ENCODE measurements at places on chromosomes 6 and 20.

- H3K4me3 ChIP-seq = no peak overlapping the region
- no peak for DNase-seq
- H3K36me3 ChIP-seq = no peaks in the 10 kb centered on the region
- no peak overlapping the region for H3K27ac ChIP-seq
Observed at GRCh38 chr6:52160472-52161104, 25.6 kb upstream of the IL17A start.

GRCh38 chr6:2866171-2866846 is 24.6 kb upstream of the SERPINB1 start:
- peak; percentile 36 for DNase-seq
- no peaks in the 10 kb centered on the region for H3K36me3 ChIP-seq
- peak overlapping the region; percentile 65 for H3K27ac ChIP-seq
- peaks cover 12% of the 10 kb centered on the region for H3K4me1 ChIP-seq
- H3K4me3 ChIP-seq = no peak overlapping the region

DNA sequence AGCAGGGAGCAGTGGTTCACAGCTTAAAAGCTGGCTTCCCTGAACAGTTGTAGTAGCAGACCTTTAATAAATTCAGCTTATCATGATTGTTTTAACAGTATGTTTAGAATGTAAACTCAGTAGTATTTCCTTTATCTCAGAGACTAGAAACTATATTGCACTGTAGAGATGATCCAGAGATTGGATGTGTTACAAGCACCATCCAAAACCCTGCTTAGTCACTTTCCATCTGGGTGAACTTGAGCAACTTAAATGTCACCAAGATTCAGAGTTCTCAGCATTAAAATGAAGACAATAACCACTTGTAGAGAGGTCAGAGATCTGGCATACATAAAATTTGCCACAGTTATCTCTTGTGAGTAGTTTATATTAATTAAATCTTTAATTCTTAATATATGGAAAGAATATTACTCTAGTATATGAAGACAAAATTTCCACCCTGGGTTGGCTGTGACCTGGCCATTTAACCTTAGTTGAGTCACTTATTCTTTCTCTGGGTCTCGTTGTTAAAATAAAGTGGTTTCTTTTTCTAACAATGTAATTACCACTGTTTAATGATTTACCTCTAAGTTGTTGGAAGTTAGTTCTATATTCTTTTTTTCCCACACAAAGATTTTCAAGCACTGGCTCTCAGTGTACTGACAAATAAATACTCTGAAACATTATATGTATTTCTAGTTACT is 239.2 kb upstream of the FKBP1C start:
- no peak overlapping the region for H3K4me3 ChIP-seq
- H3K4me1 ChIP-seq = no peaks in the 10 kb centered on the region
- H3K36me3 ChIP-seq = no peaks in the 10 kb centered on the region
- H3K27me3 ChIP-seq = no peaks in the 10 kb centered on the region
- no peak for DNase-seq
- no peak overlapping the region for H3K27ac ChIP-seq

GRCh38 chr6:142872376-142872775 is 72.6 kb downstream of the HIVEP2 start:
- H3K4me3 ChIP-seq = no peak overlapping the region
- DNase-seq = no peak
- H3K27me3 ChIP-seq = no peaks in the 10 kb centered on the region
- peaks cover 36% of the 10 kb centered on the region for H3K4me1 ChIP-seq
- H3K36me3 ChIP-seq = no peaks in the 10 kb centered on the region

DNA sequence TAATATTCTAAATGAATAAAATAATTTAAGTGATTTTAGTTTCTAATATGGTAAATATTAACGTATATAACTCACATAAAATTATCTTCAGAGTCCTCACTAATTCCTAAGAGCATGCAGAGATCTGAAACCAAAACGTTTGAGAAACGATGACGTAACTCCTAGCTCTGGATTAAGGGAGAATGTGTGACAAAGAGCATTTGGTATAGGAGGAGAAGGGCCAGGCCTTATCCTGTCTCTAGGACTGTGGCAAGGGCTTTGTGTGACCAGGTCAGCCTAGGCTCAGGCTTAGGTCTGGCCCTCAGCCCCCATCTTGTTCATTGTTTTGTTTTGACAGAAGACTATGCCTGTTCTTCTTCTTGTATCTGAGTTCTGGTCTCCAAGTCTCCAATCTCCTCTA is 19.2 kb upstream of the POLR1H start:
- no peaks in the 10 kb centered on the region for H3K4me1 ChIP-seq
- no peaks in the 10 kb centered on the region for H3K27me3 ChIP-seq
- no peak overlapping the region for H3K27ac ChIP-seq
- no peak overlapping the region for H3K4me3 ChIP-seq

DNA sequence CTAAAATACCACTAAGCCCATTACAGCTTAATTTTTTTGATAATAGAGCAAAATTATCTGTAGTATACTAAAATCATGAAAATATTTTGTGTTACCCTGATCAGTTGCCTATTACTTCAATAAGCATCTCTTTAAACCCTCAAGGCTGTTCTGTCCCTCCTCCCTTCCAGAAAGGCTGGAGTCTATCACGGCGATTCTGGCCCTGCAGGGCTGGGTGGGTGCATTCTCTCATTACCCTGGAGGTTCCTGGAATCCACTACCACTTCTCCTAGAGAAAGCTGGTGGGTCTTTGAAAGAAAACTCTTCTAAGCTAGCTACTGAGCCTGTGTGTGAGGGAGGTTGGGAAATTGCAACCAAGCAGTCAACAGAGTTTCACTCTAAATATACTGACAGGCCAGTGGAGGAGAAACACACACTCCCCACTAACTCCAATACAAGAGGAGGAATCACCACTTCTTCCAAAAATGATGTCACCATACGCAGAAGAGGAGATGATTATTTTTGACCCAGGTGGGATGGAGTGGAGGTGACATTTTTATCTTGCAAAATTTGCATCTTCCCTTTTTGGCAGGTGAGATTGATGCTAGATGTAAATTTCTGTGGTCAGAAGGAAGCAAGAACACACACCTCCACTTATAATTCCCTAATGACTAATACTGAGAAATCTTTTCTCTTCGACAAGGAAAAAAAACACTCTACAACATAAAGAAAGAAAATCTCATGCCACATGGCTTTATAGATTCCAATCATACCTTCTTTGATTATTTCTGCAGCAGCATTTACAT is 182.3 kb upstream of the PHACTR1 start:
- DNase-seq = no peak
- no peaks in the 10 kb centered on the region for H3K27me3 ChIP-seq
- H3K4me1 ChIP-seq = peaks cover 49% of the 10 kb centered on the region
- H3K27ac ChIP-seq = no peak overlapping the region

GRCh38 chr20:58959652-58960051 is 21.4 kb upstream of the NELFCD start:
- H3K4me1 ChIP-seq = no peaks in the 10 kb centered on the region
- no peak overlapping the region for H3K4me3 ChIP-seq
- no peak for DNase-seq
- H3K27me3 ChIP-seq = peaks cover 2% of the 10 kb centered on the region
- no peaks in the 10 kb centered on the region for H3K36me3 ChIP-seq
- no peak overlapping the region for H3K27ac ChIP-seq

DNA sequence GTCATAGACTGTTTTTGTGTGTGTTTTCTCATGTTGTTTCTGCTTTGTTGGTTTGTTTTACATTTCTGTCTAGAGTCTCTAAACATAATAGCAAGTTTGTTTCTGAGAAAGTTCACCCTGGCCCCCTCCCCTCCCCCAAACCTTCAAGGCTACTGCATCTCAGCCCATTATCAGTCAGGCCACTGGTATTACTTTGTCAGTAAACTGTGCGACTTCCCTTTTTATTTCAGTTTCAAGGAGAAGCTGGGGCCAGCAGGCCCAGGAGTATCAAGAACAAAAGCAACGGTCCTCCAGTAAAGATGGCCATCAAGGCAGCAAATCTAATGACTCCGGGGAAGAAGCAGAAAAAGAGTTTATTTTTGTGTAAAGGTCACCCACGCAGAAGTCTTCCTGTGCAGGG is 32.8 kb upstream of the SCGN start:
- H3K4me3 ChIP-seq = no peak overlapping the region
- H3K36me3 ChIP-seq = no peaks in the 10 kb centered on the region
- DNase-seq = no peak
- H3K27me3 ChIP-seq = no peaks in the 10 kb centered on the region
- no peak overlapping the region for H3K27ac ChIP-seq
- no peaks in the 10 kb centered on the region for H3K4me1 ChIP-seq

DNA sequence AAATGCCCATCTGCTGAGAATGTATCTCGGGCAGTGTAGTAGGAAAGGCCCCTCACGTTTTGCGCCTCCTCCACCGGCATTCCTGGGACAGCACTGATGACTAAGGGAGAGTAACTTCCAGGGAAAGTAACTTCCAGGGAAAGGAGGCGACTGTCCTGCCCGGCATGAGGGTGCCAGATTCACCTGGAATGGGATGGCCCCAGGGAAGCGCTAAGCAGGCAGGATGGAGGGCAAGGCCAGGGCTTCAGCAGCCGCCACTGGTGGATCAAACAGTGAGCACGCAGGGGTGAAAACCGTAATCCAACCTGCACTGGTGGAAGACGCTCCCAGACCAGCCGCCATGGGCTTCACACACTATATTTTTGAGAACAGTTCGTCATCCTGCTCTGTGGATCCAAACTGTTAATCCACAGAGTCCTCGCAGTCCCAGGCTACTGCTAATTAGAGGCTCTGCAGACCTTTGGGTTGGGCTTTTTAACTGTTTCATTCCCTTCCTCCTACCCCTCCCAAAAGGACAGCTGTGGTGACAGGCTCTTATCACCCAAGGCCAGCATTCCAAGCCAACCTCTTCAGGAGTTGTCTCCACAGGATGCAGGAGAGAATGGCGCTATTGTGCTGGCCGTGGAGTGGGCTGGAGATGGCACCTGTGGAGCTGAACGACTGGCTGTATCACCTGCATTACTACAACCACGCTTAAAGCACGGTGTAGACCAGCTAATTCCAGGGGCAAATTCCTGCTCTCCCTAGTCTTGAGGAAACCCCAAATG is 178.9 kb downstream of the DLL1 start:
- no peak overlapping the region for H3K27ac ChIP-seq
- no peaks in the 10 kb centered on the region for H3K36me3 ChIP-seq
- H3K27me3 ChIP-seq = no peaks in the 10 kb centered on the region
- no peak overlapping the region for H3K4me3 ChIP-seq
- DNase-seq = no peak

GRCh38 chr6:138188278-138188941 is 26.7 kb downstream of the ARFGEF3 start:
- H3K27ac ChIP-seq = no peak overlapping the region
- H3K4me1 ChIP-seq = no peaks in the 10 kb centered on the region
- H3K36me3 ChIP-seq = no peaks in the 10 kb centered on the region

DNA sequence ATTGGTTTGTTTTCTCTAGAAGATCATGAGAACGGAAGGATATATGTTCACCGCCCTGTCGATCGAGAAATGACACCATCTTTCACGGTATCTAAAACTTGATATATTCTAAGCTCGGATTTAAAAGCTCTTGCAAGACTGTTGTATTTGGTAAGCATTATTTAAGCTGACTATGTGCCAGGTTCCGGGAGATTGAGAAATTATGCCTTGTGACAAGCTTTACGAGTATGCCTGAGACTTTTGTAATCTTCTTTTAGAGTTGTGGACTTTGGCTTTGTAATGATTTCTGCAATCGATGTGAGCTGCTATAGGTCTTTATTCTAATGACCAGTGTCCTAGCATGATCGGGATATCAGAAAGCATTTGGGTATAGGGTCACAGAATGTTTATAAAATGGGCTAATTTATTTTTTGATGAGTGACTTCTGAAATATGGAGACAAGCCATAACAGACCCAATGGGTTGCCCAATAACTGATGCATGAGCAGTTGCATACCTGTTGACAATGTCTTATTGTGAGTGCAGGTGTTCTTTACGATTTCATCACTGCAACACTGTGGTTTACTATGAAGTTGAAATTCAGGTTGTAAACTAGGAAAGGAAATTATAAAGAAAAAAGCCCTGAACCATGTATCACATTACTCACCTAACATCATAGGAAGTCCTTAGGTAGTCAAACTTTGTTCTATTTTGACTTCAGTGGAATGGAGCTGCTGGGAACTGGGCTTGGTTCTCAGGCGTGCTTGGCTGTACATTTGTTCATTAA is 14.0 kb downstream of the CDH26 start:
- no peak for DNase-seq
- H3K36me3 ChIP-seq = no peaks in the 10 kb centered on the region
- no peak overlapping the region for H3K4me3 ChIP-seq
- H3K4me1 ChIP-seq = no peaks in the 10 kb centered on the region

DNA sequence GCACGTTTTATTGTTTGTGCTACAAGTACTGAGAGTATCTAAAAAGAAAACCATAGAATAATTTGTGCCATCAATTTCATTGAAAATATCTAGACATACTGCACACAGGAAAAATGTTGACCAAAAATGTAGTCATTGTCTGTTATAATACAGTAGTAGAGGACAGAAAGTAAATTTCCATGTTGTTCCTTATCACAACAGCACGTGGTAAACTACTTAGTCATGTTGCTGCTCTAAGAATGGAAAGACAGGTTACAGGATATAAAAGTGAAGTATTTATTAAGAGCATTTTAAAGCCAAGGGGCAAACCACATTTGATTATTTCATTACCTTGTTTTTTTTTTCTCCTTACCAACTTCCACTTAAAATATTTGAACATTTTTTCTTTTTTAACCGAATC is 89.0 kb upstream of the CEP85L start:
- H3K27ac ChIP-seq = no peak overlapping the region
- H3K36me3 ChIP-seq = no peaks in the 10 kb centered on the region
- H3K27me3 ChIP-seq = peaks cover 4% of the 10 kb centered on the region
- DNase-seq = peak; percentile 56
- no peaks in the 10 kb centered on the region for H3K4me1 ChIP-seq

DNA sequence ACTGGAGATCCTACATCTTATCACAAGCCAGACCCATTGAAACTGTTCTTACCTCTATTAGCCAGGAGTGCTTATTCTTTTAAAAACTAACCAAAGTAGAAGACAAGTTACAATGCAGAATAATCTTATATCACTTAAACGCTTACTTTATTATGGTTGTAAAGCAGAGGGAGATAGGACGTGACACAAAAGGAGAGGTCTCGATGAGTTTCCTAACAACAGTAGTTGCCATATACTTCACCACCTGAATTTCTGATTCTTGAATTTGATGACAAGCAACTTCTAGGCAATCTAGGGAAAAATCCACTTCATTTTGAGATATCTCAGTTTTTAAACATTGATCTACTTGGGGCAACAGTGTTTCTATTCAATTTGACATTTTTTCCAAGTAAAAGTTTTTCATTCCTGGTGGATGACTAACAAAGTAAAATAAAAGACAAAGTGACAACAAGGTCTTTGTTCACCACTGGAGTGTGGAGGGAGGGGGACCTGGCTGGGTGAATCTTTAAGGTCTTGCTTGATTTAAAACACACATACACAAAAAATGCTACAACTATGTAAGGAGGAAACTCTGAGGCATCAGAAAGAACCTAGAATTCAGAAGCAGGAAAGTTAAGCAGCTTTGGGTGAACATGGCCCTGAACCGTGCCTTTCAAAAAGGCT is 110.9 kb downstream of the SMLR1 start:
- no peaks in the 10 kb centered on the region for H3K27me3 ChIP-seq
- no peak for DNase-seq
- no peaks in the 10 kb centered on the region for H3K4me1 ChIP-seq
- no peak overlapping the region for H3K27ac ChIP-seq

GRCh38 chr6:105593056-105593690 is 190.3 kb upstream of the PREP start:
- no peak overlapping the region for H3K4me3 ChIP-seq
- no peak for DNase-seq
- no peak overlapping the region for H3K27ac ChIP-seq
- no peaks in the 10 kb centered on the region for H3K36me3 ChIP-seq
- H3K4me1 ChIP-seq = no peaks in the 10 kb centered on the region

Data from endothelial cell of umbilical vein (primary cell).